Activated CD4-positive, alpha-beta T cell treated with anti-CD3 and anti-CD28 coated beads, Interleukin-2, amount 10 ng/mL, durations not matched to agents 24 days and 14 days (primary cell): ENCODE measurements at places on chromosomes 2 and 18. TPM values are rescaled to one million over a fixed set of nuclear protein-coding genes. Genes with fewer than 3 reads are reported as not detected.
A peak's percentile ranks its signal among the peaks of the same experiment; 100 is the strongest.

GRCh38 chr2:67701011-67701410, 303.9 kb downstream of the ETAA1 start:
- no peaks in the 10 kb centered on the region for H3K27me3 ChIP-seq
- DNase-seq = no peak
- H3K4me1 ChIP-seq = no peaks in the 10 kb centered on the region
- no peaks in the 10 kb centered on the region for H3K36me3 ChIP-seq

GRCh38 chr2:60831921-60832320, 49.5 kb upstream of the REL start:
- H3K4me3 ChIP-seq = no peak overlapping the region
- no peaks in the 10 kb centered on the region for H3K36me3 ChIP-seq
- no peak overlapping the region for H3K27ac ChIP-seq

DNA sequence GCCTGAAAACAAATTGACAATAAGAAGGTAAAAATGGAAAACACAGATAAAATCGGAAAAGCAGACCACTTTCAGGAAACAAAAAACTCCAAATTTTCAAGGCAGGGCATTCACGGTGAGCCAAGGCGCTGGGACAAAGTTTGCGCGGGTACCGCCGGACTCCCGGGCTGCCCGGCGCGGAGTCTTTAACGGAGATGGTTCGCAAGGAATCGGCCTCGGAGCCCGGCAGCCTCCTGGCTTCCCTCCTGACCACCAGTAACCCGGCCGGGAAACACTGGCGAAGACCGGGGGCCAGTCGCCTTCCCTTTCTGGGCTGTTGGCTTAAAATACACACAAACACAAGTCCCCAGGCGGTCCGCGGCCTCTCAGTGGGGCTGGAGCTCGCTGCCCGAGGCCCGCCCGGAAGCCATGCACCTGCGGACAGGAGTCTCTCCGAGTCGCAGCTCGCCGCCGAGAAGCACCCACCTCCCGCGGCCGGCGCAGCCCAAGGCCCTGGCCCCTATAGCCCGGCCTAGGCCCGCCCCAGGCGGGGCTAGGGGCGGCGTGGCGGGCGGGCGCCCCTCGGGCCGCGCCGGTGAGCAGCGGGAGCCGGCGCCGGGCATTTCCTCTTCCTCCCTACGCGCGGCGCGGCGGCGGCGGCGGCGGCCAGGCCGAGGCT, 622 bp upstream of the KCMF1 start:
- DNase-seq = peak; percentile 90
- peaks cover 31% of the 10 kb centered on the region for H3K4me1 ChIP-seq
- H3K4me3 ChIP-seq = peak overlapping the region; percentile 95

GRCh38 chr2:104851291-104852089, 2.4 kb upstream of the POU3F3 start:
- H3K4me3 ChIP-seq = no peak overlapping the region
- DNase-seq = peak; percentile 20
- H3K36me3 ChIP-seq = peaks cover 17% of the 10 kb centered on the region
- no peak overlapping the region for H3K27ac ChIP-seq
- peaks cover 23% of the 10 kb centered on the region for H3K4me1 ChIP-seq

DNA sequence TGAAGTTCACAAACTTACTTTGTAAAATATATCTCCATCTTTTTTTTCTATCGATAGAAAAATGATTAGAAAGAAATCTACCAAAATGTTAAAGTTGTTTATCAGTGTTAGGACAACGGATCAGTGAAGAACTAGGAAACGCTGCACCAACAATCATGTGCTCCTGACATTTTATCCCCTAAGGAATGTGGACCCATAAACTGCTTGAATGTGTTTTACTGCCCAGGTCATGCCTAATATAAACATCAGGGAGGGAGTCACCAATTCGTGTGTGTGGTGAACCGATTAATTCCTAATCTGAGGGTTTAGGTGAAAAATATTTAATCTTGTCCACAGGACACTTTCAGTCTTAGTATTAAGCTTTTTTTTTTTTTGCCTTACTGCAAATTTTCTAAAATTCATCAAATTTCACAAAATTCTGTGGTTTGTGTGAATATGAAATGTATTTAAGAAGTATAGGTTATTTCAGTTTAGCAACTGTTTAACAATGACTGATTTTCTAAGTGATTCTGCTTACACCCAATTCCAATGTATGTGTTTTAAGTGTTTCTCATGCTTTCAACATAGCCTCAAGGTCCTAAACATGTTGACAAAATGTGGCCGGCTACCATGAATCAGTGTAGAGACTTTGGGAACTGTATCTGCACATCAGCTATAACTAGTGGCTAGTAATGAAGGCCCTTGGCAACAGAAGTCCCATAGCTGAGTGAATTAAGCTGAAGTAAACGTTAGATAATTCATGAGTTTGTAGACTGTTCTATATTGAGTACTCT, 11.1 kb upstream of the KIDINS220 start:
- no peaks in the 10 kb centered on the region for H3K36me3 ChIP-seq
- H3K27me3 ChIP-seq = peaks cover 47% of the 10 kb centered on the region
- DNase-seq = no peak
- no peak overlapping the region for H3K27ac ChIP-seq
- H3K4me1 ChIP-seq = peaks cover 2% of the 10 kb centered on the region

TFPI gene
- 1.2 and 1.5 TPM in 2 replicates for total RNA-seq

- peaks cover 33% of the 10 kb centered on the region for H3K36me3 ChIP-seq
Observed at GRCh38 chr2:143171817-143172216, 42.6 kb downstream of the ARHGAP15 start.

DNA sequence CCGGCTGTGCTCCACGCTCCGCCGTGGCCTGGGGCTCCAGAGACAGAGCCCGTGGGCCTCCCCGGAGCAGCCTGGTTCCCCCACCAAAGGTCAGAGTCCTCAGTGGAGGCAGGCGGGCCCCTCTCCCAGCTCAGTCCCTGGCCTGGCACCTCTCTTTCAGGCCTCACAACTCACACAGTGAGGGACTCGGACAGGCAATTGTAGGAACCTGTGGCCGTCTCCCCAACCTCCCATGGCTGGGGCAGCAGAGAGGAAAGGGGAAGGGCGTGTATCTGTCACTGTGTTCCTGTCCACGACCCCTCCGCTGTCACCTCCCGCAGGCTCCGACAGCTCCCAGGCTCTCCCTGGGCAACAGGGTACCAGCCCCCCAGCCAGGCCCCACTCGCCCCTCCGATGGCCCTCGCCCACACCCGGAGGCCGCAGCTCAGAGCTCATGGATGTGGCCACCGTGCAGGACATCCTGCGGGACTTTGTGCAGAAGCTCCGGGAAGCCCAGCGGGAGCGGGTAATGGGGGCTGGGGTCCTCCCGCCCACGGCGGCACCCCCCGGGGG, 32.4 kb upstream of the SNED1 start:
- H3K4me3 ChIP-seq = no peak overlapping the region
- H3K36me3 ChIP-seq = no peaks in the 10 kb centered on the region
- no peak for DNase-seq
- H3K4me1 ChIP-seq = peaks cover 7% of the 10 kb centered on the region
- no peaks in the 10 kb centered on the region for H3K27me3 ChIP-seq
- H3K27ac ChIP-seq = no peak overlapping the region

LCT gene
- total RNA-seq = 0.31 and 0.51 TPM in 2 replicates
